ENCODE measurements at places on chromosomes 16 and 17.

DNA sequence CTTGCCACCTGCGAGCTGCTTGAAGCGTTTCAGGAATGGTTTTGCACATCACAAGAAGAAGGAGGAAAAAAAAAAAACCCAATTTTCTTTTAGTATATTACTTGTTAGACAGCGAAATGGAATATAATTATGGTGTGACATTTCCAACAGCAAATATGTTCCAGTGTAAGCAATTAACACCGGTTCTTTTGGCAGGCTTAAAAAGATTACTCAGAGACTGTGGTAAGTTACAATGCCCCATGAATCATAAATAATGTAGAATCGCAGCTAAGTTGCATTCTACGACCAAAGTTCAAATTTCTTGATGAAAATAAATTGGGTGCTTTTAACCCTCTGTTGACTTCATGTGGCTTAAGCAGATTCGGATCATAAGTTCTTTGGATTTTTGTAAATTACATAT is 245.2 kb downstream of the XYLT1 start:
- DNase-seq: peak; percentile 67

DNA sequence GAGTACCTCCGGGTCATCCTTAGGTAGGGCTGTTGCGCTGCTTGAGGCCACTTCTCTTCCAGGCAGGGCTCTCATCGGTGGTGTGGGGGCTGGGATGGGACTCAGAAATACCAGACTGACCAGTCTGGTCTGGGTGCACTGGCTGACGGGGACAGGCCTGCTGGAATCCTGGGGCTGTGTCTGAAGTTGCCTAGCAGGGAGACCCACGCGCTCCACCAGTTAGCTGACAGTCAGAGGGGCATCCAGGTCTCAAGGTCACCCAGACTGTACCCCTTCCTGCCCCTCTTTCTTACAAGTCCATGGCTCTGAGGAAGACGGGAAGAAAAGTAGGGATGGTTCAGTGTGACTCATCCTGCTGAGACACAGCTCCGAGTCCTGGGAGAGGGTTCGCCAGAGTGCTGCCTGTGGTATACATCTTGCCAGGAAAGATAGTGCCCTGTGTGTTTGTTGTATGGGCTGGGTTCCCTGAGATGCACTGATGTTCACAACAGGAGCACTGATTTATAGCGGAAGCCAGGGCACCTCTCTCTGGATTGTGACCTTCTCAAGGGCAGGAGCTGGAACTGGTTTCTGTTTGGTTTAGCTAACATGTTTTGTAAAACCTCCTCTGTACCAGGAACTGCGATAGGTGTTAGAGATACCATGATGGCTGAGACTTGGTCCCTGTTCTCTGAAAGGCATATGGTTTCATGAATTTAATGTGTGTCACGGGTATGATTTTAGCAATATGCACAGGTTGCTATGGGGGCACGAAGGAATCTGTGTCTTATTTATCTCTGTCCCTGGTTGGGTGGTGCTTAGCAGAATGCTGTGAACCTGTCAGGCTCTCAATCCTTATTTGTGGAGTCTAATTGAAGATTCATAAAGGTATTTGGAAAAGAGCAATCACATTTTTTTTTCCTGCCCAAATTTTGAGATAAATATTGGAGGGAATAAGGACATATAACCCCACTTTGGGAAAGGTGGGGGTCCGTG is 97.5 kb downstream of the OR1D5 start:
- no peak for DNase-seq

DNA sequence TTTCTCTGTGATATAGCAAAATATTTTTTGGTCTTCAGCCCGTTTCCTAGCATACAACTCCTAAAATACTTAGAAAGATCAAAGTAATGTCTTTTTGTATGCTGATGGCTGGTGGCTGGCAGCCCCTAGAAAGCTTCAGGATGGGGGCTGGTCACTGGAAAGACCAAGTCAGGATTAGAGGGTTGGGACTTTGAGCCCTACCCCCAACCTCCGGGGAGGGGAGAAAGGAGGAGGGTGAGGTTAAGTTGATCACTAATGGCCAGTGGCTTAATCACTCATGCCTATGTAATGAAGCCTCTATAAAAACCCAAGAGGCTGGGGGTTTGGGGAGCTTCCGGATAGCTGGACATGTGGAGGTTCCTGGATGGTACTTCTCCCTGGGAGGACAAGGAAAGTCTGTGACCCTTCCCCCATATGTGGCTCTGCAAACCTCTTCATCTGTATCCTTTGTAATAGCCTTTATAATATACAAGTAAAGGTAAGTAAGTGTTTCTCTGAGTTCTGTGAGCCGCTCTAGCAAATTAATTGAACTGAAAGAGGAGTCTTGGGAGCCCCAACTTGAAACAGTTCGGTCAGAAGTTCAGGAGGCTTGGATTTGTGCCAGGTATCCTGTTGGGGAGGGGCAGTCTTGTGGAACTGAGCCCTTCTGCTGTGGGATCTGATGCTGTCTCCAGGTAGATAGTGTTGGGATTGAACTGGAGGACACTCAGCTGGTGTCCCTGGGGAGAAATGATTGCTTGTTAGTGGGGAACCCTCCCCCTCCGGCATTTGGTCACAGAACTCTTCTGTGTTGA is 3.5 kb downstream of the SLC7A6 start:
- no peak for DNase-seq

- no peak for DNase-seq
These were observed 22.5 kb downstream of the HEATR9 start for GRCh38 chr17:35846055-35846809.

- DNase-seq: no peak
These were observed 51.5 kb upstream of the MGAT5B start for GRCh38 chr17:76816590-76817135.

- DNase-seq: no peak
These were observed 350.2 kb downstream of the FOXL1 start for GRCh38 chr16:86928523-86929011.

DNA sequence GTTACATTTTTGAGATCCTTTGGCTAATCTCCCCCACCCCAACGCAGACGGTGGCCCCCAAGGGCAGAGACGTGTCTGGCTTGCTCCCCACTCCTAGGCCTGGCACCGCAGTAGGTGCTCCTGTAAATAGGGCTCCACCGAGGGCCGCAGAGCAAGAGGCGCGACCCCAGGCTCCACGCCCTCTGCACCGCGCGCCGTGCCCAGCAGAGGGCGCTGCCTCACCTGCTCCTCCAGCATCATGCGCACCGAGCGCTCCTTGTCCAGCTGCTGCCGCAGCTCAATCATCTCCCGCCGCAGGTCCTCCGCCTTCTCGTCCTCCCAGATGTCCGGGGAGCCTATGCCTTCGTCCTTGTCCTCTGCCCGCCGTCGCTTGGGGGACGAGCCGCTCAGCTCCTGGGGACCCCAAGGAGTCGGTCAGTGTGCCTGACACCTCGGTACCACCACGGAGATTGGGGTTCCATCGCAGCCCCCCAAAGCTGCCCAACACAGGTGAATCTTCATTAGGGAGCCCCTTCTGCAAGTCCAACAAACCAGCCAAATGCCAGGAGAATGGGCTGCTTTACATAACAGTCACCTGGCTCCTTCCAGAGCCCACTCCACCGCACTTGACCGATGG is 11.2 kb downstream of the TFAP4 start:
- DNase-seq: no peak

DNA sequence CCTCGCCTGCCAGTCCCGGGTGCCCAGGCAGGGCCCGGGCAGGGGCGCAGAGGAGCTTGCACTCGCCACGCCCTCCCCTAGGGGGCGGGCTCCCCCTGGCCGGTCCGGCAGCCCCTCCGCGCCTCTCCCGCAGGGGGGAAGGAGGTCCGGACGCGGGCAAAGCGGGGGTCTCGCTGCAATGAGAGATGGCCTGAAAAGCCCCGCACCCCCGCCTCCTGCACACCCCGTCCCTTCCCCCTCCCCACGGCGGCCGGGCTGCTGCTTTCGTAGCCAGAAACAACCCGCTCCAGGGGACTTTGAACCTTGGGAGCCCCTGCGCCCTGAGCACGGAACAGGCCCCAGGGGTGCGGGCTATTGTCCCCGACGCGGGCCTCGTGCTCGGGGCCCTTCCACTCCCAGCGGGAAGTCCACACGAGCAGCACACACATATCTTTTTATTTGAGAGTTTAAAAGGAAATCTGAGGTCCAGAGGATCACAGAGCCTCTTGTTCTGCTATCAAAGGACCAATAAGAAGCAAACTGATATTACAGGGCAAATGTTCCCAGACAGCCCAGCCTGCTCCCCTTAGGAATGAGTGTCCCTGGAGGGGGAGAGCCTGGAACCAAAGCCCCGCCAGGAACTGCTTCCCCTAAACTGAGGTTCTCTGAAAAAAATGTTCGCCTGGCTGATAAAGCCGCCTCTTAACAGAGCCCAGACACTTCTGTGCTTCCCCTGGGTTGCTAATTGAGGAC is 5.8 kb upstream of the CBX4 start:
- no peak for DNase-seq

DNA sequence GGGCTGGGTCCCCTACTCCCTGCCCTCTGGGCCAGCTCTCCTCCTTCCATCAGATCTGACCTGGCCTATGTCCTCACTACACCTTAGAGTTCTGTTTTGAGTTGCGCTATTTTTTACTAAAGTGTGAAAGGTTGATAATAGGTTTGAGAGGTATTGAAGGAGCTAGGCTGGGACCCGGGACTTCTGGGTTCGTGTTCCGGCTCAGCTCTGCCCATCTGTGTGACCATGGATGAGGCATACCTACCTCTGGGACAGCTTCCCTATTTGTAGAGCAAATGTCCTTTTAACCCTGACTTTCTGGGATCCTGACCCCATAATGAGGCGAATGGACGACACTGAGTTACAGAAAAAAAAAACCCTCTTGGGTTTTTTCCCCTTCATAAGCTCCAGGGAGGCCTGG is 36.0 kb downstream of the IL21R start:
- DNase-seq: no peak

GRCh38 chr17:77233635-77234334 is 93.0 kb downstream of the SEC14L1 start:
- DNase-seq: no peak

DNA sequence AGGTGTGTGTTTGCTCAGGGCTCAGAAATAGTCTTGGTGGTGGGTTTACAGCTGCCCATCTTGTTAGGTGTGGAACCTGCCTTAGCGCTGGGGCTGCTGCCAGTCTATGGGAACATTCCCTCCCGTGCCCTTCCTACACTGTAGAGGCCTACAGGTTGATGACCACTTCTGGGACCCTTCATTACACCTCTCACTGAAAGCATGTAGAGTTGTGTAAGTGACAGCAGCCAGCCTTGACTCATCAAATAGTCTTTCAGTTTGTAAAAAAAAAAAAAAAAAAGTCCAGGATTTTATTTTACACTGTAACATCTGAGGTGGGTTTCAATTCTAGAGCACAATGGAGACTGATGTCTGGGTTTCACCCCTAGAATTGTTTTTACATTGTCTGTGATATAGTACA is 193.9 kb downstream of the SPECC1 start:
- no peak for DNase-seq

DNA sequence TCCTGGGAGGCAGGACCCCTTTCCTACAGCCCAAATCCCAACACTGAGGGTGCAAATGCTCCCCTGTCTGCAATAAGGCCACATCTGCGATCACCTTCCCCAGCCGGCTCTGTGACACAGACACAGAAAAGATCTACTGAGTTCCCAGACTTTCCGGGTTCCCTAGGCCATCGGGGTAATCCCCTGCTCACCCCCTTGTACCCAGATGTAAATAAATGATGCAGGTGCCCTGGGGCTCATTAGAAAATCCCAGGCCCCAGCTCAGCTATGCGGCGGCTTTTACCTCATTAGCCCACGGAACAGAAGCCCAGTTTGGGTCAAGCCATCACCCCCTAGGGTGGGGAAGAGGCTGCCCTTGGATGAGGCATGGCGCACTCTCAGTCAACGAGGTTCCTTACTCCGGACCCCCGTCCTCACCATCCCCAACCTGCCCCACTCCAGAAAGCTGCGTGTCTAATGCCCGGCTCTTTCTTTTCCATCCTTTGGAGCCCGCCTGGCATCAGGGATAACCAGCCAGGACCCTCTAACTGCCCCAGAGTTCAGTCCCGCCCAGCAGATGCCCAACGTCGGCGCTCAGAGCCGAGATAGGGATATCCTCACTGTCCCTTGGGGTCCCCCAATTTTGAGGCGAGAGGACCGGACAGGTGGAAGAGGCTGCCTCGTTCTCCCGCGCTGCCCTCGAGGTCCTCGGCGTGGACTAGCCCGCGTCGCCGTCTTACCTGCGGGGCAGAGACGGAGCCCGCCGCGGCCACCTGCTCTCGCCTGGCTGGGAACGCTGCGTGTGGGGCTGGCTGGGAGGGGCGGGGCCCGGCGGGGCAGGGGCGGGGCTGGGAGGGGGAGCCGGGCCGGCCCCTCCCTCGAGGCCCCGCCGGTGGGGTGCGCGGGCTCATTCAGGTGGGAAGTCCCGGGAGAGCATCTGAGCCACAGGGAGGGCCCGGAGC is at the start of gene ZNF385C:
Gene ZNF385C (minus strand): TSS at position 783 of the 941 bp plus-strand sequence. CDS start 35,417 bp downstream, outside the sequence.
- DNase-seq: no peak

- DNase-seq: no peak
These were observed 17.1 kb upstream of the ST6GALNAC1 start for GRCh38 chr17:76660656-76661042.

DNA sequence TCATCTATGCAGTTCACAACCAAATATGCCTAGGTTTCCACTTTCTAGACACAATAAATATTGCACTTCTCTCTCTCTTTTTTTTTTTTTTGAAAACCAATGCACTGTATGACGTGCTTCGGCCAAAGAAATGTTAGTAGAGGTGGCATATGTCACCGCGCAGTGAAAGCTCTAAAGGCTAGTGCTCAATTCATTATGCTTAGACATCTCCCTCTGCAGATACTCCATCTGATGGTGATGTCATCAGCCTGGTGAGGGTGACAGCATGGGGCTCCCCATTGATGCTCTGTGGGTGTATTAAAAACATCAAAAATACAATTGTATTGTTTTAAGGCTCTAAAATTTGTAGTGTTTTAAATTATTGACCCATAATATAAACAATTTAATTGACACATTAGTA is 608.8 kb upstream of the C16orf82 start:
- DNase-seq: no peak

DNA sequence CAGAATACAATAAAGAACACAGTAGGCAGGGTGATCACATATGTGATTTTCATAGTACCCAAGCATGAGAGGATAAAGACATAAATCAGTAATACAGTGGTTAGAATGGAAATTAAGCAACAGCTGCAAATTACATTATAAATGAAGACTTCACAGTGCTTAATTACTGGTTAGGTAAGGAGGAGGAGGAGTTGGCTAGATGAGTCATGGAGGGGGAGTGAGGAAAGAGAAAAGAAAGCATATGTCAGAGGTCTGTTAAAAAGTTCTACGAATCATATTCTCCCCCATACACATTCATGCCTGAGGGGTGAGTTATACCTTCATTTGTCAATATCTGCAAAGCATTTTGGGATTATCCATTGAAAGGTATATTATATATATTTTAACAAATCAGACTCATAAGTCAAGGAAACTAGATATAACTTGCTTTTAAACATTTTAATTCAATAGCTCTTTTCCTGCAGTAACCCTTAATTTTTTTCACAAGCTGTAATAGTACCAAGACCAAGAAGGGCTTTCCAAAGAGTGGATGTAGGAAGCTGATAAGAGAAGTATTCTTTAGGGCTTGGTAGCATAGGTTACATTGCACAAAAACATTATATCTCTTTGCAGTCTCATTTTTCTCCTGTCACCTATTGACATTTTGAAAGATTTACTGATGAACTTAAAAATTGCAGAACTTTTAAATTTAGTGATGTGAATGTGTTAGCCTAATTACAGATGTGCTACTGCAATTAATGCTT is 99.3 kb downstream of the STXBP4 start:
- DNase-seq: peak; percentile 19

- DNase-seq: no peak
These were observed 88.8 kb downstream of the CYLD start for GRCh38 chr16:50830698-50831097.

GRCh38 chr16:80614908-80615671 is 74.3 kb downstream of the DYNLRB2 start:
- DNase-seq: peak; percentile 60

Data from fibroblast of skin of left quadriceps (primary cell).